ENCODE measurements at places on chromosomes 3 and 15. TPM values are rescaled to one million over a fixed set of nuclear protein-coding genes. Genes with fewer than 3 reads are reported as not detected.
A peak's percentile ranks its signal among the peaks of the same experiment; 100 is the strongest.

DNA sequence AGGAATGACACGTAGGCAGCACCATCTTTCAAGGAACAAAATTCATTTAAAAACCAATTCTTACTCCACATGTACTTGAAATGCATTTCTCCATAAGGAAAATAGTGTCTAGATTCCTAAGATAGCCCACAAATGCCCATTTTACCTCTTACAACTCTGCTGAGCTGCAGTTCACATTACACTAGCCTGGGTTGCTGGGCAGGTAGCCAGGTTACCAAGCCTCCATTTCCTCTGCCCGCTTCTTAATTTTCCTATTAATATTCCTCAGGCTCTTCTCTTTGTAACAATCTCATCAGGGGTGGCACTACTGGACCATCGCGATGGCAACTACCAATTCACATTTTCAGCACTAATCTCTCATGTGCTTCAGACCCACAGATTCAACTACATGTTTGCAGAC, 10.8 kb downstream of the ATP13A3 start:
- no peak overlapping the region for H3K4me3 ChIP-seq
- H3K4me1 ChIP-seq, result peaks cover 30% of the 10 kb centered on the region
- no peaks in the 10 kb centered on the region for H3K27me3 ChIP-seq

- H3K27ac ChIP-seq, result peak overlapping the region; percentile 94
- H3K27me3 ChIP-seq, result no peaks in the 10 kb centered on the region
- peaks cover 85% of the 10 kb centered on the region for H3K4me1 ChIP-seq
- peaks cover 22% of the 10 kb centered on the region for H3K36me3 ChIP-seq
- DNase-seq, result no peak
- peak overlapping the region; percentile 56 for H3K4me3 ChIP-seq
Measured at GRCh38 chr15:85704720-85705429, 89.8 kb downstream of the KLHL25 start.

Gene RLBP1
- total RNA-seq, result not detected

DNA sequence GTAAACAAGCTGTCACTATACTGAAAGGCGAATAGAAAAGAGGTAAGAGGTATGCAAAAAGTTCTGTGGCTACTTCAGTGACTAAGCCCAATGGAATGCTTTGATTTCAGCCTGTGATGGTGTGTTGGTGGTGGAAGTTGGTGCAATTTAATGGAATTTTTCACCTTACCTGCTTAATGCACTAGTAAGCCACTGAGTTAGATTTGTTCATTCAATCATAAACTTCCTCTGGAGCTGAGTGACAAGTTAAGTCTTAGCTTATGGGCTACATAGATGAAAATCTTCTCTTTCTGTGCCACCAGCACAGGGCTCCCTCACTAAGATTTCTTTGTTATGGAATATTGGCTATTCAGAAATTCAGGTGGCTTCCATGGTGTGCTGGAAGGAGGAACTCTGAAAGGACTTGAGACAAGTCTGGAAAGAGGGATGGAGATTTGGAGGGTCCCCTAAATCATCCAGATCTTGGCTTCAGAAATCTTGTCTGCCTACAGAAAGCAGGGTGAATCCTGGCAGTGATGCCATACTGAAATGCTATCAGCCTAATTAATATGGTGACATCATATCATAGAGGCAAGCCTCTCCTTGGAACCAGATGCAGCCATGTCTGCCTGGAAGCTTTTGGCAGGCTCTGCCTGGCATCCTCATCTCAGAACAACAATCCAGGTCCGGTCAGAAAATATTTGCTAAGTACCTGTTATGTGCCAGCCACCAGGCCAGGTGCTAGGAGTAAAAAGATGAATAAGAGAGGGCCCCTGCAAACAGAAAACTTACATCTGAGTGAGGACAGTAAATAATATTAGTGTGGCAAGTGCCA, 8.1 kb upstream of the GAP43 start:
- no peak overlapping the region for H3K27ac ChIP-seq
- H3K36me3 ChIP-seq, result no peaks in the 10 kb centered on the region
- peaks cover 21% of the 10 kb centered on the region for H3K27me3 ChIP-seq
- H3K4me1 ChIP-seq, result peaks cover 20% of the 10 kb centered on the region

Gene ZNF501
- total RNA-seq, result 1.7 TPM

DNA sequence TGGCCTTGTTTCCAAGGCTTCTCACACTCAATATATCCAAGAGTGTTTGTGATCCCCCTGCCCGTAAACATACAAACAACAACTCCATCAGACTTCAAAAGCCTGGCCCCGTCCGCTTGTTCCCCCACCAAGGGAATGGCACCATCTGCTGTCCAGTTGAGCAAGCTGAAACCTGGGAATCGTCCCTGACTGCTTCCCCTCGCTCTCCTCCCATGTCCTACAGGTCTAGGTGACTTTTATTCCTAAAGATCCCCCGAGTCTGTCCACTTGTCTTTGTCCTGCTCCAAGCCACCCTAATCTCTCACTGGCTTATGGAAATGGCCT, 27.9 kb upstream of the FAM174B start:
- peak; percentile 16 for DNase-seq
- H3K4me3 ChIP-seq, result no peak overlapping the region
- H3K36me3 ChIP-seq, result no peaks in the 10 kb centered on the region
- no peak overlapping the region for H3K27ac ChIP-seq
- no peaks in the 10 kb centered on the region for H3K4me1 ChIP-seq

Gene KNG1
- not detected for total RNA-seq

Gene RPL29
- total RNA-seq, result 2,071 TPM

Gene DAZL
- total RNA-seq, result not detected

DNA sequence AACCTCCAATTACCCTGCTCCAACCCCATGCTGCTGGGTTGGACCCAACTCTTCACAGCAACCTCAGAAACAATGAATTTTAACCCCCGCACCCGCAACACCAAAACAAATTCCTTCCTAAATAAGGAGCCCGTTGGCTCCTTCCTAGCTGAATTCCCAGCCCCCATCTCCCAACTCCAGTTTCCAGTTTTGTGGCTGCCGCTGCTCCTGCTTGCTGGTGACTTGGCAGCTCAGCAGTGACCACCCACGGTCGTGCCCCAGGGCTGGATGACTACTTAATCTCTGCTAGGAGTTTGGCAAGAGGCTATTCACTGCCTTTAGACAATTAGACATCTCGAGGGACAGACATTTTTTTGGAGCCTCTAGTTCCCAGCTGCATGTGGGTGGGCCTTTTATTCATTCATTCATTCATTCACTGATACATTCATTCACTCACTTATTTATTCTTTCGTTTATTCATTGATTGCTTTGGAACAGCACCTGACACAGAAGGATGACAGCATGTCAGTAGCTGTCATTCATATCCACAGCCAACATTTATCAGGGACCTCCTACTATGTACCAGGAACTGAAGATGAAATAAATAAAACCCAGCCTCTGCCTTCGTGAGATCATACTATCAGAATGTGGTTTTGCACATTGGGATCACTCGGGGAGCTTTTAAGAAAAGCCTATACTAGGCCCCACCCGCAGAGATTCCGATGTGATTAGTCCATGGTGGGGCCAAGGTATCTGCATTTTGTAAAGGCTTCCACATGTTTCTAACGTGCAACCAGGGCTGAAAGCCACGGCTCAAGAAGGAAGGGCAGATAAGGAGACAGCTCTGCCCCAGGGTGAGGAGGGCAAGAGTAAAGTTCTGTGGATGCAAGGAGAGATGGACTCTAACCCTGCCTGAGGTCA, 256.5 kb downstream of the SHQ1 start:
- H3K27me3 ChIP-seq, result no peaks in the 10 kb centered on the region
- no peak overlapping the region for H3K27ac ChIP-seq
- no peaks in the 10 kb centered on the region for H3K36me3 ChIP-seq
- DNase-seq, result no peak

DNA sequence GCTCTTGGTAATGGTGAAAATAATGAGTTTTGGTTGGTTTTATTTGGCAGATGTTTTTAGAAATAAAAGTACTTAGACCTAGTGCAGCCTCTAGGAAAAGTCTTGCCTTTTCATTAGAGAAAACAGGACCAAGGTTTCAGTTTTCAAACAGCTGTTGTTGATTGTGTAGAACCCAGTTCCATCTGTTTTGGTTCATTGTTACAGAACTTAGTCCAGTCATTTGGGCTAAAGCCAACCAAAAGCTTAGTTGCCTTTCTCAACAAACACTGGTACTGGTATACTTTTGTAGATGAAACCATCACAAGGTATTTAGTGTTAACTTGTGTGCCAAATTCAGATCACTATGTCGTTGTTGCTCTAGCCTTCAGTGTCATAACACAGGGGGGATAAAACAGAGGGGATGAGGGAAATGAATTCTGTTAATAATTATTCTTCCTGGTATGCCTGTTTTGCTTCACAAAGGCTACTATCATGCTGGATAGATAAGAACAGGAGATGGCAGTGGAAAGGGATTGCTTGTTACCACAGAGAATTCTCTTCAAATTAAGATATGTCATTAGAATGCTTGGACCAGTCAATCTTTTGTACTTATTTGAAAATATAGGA, 12.6 kb upstream of the APH1B start:
- no peaks in the 10 kb centered on the region for H3K4me1 ChIP-seq
- H3K36me3 ChIP-seq, result peaks cover 58% of the 10 kb centered on the region
- DNase-seq, result no peak
- no peak overlapping the region for H3K4me3 ChIP-seq

Gene CGNL1
- total RNA-seq, result not detected

Gene FRG2C
- not detected for total RNA-seq

DNA sequence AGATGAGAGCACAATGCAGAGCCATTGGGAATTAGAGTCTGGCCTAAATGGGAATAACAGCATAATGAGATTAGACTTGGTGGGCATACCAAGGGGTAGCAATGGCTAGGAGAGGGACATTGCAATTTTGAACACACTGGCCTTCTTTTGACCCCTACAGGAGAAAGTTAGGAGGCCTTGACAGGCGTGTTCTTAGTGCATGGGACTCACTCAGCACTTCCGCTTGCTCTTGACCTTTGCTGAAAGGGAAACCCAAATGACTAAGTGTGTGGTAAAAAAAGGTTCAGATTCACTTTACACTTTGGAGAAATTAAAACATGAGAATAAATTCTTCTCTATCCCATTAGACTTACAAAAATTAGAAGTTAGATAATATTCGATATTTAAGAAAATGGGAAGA, 317.4 kb downstream of the DIPK2A start:
- peaks cover 8% of the 10 kb centered on the region for H3K27me3 ChIP-seq
- no peak overlapping the region for H3K27ac ChIP-seq
- H3K4me1 ChIP-seq, result no peaks in the 10 kb centered on the region
- no peaks in the 10 kb centered on the region for H3K36me3 ChIP-seq
- DNase-seq, result no peak
- H3K4me3 ChIP-seq, result no peak overlapping the region

DNA sequence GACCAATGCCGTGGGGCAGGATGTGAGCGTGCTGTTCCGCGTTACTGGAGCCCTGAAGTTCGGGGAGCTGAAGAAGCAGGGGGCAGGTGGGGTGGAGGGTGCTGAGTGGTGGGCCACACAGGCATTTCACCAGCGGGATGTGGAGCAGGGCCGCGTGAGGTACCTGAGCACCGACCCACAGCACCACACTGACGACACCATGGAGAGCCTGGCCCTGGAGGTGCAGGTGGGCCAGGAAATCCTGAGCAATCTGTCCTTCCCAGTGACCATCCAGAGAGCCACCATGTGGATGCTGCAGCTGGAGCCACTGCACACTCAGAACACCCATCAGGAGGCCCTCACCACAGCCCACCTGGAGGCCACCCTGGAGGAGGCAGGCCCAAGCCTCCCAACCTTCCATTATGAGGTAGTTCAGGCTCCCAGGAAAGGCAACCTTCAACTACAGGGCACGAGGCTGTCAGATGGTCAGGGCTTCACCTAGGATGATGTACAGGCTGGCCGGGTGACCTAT, 179.6 kb downstream of the TBC1D2B start:
- no peaks in the 10 kb centered on the region for H3K4me1 ChIP-seq

Gene PPP2R3A
- total RNA-seq, result 0.51 TPM

Gene STAC
- total RNA-seq, result 0.26 TPM

Gene PRSS50
- total RNA-seq, result not detected

GRCh38 chr15:96274698-96275097, 55.8 kb upstream of the NR2F2 start:
- H3K4me3 ChIP-seq, result no peak overlapping the region
- peaks cover 3% of the 10 kb centered on the region for H3K27me3 ChIP-seq
- H3K27ac ChIP-seq, result no peak overlapping the region

- H3K27ac ChIP-seq, result no peak overlapping the region
- H3K4me3 ChIP-seq, result no peak overlapping the region
- H3K27me3 ChIP-seq, result peaks cover 16% of the 10 kb centered on the region
- no peak for DNase-seq
- no peaks in the 10 kb centered on the region for H3K4me1 ChIP-seq
Measured at GRCh38 chr15:71485094-71485693, 325.2 kb upstream of the NR2E3 start.

DNA sequence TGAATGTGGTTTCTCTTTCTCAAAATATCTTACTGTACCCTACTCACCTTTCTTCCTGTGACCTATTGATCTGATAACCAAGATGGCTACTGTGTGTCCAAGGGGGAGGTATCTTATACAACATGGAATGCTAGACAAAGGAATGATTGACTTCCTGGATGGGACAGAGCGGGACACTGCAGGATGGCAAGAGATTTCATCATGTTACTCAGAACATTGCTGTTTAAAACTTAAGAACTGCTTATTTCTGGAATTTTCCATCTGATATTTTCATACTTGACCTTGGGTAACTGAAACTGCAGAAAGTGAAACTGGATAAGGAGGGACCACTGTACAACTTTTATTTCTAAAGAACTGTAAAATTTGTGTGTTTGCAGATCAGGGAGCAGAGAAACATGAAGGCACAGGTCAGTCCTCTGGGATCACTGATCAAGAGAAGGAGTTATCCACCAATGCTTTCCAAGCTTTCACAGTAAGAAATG, 18.5 kb downstream of the CNOT10 start:
- H3K36me3 ChIP-seq, result peaks cover 20% of the 10 kb centered on the region
- DNase-seq, result no peak
- no peak overlapping the region for H3K4me3 ChIP-seq
- H3K4me1 ChIP-seq, result peaks cover 27% of the 10 kb centered on the region

DNA sequence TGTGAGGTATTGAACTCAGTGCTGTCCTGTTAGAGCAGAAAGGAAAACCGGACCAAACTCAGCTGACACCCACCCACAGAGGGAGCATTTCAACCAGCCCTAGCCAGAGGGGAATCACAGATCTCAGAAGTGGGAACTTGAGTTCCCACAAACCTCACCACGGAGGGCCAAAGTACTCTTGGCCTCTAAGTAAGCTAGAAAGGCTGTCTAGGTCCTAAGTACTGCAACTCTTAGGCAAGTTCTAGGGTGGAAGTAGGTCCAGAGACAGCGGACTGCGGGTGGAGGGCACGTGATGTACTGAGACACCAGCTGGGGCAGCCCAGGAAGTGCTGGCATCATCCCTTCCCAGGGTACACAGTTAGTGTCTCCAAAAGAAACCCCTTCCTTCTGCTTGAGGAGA, 34.1 kb downstream of the EOMES start:
- H3K36me3 ChIP-seq, result no peaks in the 10 kb centered on the region
- H3K4me3 ChIP-seq, result no peak overlapping the region
- no peak for DNase-seq

Gene CCDC80
- not detected for total RNA-seq

- no peak overlapping the region for H3K4me3 ChIP-seq
- H3K4me1 ChIP-seq, result no peaks in the 10 kb centered on the region
- H3K27me3 ChIP-seq, result peaks cover 35% of the 10 kb centered on the region
- H3K36me3 ChIP-seq, result no peaks in the 10 kb centered on the region
Measured at GRCh38 chr15:51193526-51193925, 98.8 kb upstream of the TNFAIP8L3 start.

GRCh38 chr15:93932164-93932776, 299.1 kb upstream of the MCTP2 start:
- H3K27me3 ChIP-seq, result peaks cover 4% of the 10 kb centered on the region
- H3K36me3 ChIP-seq, result no peaks in the 10 kb centered on the region

All from activated CD4-positive, alpha-beta T cell treated with anti-CD3 and anti-CD28 coated beads for 36 hours (primary cell).